Stimulated activated CD4-positive, alpha-beta T cell treated with anti-CD3 and anti-CD28 coated beads, TNF-alpha, amount 100 ng/mL, for 1 hour (primary cell): ENCODE measurements at places on chromosomes 7 and 10.

DNA sequence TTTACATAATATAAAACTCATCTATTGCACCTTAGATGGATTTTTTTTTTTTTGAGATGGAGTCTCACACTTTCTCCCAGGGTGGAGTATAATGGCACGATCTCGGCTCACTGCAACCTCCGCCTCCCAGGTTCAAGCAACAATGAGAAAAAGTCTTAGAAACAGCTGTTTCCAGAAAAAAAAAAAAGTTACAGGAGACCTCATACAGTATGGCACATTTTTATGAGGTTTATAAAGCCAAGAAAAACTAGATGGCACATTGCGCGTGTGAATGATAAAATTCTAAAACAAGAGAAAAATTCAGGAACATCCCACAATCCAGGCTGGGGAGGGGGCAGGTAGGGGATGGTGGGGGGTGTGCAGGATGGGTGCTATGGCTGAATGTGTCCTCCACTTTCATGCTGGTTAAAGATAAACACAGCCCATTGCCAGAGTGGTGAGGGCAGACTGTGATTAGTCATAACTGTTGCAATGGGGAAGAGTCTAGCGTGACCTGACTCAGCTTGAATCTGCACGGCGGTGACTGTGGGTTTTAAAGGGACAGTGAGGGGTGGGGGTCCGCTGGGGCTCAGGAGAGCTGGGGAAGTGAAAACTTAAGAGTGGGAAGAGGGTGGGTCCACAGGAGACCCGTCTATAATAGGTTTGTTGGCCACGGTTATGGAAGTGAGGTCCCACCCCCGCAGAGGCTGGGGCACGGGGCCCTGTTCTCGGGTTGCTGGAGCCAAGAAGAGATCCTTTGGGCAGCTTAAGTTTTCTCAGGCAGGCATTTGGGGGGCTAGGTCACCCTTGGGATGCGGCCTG, 11.9 kb upstream of the LRRC27 start:
- DNase-seq = no peak

DNA sequence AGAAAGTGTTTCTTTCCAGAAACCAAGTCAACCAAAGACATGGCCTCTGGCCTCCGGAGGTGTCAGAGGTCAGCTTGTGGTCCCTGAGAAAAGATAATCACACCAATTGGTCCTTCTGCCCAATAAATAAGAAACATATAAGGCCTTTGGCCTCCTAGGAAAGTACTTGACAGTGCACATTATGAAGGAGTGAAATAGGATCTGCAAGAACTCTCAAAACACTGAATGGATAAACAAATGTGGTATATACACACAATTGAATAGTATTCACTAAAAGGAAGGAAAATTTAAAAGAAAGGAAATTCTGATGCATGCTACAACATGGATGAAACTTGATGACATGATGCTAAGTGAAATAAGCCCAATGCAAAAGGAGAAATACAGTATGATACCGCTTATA, 35.4 kb upstream of the NRF1 start:
- DNase-seq = no peak

GRCh38 chr7:150329331-150330120, 6.2 kb upstream of the ACTR3C start:
- DNase-seq = no peak

DNA sequence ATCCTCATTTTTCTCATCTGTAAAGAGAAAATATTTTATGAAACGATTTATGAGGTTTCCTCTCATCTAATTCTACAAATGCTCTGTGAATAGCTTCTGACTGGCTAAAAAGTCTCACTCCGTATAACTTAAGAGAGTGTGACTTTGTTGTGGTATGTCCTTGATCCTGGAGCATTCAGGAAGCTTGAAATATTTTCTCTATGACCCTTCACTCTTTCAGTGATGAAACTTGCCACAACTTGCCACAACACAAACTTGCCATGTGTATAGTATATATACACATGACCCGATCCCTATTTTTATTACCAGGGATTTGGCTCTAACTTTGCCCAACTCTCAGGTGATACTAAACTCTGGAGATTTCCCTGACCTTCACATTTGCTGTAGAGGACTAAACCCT, 74.1 kb downstream of the TES start:
- DNase-seq = no peak

DNA sequence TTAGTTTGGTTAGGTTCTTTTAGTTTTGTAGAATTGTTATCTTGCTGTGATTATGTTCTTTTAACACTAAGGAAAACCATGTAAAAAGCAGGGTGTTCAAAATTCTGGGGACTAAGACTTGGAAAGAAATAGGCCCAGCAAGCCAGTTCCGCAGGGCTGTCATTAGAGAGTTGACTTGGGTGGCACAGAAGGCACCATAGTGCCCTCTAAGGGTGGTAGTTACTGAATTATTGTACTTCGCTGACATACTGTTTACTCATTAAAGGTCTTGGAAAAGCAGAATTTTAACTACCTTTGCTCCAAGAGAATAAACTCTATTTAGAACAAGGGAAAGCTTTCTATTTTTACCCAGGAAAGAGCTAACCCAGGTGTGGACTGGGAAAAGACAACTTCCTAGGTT, 86.5 kb downstream of the OTUD1 start:
- no peak for DNase-seq

DNA sequence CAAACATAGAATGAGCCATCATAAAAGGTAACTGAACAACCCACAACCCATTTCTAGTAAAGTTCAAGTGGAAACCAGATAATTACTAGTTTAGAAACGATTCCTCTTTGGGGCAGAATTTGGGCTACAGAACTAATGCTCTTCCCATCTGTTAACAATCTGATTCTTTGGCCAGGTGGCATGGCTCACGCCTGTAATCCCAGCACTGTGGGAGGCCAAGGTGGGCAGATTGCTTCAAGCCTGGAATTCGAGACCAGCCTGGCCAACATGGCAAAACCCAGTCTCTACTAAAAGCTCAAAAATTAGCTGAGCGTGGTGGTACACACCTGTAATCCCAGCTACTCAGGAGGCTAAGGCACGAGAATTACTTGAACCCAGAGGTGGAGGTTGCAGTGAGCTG, 18.5 kb downstream of the CYP51A1 start:
- no peak for DNase-seq

DNA sequence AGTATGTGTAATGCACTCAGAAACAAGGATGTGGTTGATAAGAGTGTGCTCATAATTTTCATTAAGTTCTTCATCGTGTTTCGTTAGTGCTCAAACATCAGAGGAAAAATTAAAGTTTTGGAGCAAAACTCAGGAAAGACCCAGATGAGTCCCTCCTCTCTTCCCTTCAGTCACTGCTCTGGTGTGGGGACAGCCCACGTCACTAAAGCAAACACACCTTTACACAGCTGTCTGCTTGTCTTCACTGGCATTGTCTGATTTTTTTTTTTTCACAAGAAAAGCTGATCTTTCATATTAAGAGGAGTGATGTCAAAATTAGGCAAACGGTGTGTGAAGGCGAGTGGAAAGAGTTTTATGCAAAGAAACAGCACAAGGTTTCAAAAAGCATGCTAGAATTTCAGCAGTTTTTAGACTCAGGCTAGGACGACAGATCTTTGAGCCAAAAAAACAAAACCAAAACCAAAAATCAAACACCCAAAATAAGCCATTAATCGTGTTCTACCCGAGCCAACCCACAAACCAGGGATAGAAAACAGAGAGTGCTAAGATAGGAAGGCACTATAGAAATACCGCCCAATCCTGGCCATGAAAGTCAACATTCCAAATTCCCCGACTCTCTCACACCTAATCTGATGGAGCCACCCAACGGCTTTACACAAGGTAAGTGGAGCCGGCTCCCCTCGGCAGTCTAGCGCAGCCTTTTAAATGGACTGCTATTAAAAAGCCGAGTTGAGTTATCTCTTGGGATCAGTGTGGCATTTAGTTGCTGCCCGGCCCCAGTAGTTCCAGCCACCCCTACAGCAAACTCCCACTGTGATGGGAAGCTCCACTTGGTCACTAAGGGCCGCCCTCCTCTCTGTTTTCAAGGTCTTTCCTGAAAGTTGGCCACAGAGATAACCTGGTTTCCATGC, 27.9 kb upstream of the GATA3 start:
- no peak for DNase-seq

DNA sequence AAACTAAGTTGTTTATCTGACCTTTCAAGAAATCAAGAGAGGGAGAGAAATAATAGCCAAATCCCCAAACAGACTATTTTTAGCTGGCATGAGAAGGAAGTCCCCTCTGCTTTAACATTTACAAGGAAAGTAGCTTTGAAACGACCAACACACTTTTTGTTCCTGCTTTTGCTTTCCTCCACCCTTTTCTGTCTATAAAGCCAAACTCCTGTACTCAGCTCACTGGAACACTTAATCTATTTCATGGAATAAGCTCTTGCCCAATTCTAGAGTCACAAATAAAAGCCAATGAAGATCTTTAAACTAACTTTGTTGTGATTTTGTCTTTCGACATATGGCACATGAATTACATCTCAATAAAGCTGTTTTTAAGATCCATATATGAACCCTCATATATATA, 86.8 kb upstream of the CCDC71L start:
- no peak for DNase-seq

DNA sequence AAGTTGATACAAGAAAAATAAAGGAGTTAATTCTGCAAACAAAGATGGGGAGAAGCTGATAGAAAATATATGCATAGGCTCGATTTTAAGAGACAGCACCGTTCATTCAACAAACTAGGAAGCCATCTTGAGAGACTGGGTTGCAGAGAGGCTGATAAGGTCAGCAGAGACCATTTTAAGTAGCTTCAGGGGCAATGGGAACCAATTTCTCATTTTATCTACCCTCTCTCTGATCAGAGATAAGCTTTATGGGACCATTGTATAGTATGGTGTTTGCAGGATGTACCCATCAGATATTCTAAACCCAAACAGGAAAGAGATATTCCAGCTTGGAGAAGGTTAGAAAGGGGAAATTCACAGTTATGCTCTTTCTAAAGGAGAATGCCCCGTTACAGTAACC, 499.5 kb downstream of the SORCS3 start:
- DNase-seq = no peak

DNA sequence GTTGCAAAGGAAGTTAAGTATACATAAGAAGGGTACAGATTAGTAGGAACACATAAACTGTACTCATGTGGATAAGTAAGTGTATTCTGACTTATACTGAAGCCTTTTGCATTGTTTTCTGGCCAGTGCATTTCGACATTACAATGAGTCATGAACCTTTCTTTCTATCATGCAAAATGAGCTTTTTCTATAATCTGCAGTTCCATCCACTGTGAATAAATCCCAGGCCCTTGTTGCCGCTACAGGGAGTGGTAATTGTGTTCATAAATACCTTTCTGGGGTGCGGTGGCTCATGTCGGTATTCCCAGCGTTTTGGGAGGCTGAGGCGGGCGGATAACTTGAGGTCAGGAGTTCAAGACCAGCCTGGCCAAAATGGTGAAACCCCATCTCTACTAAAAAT, 858.3 kb downstream of the GRM8 start:
- no peak for DNase-seq

DNA sequence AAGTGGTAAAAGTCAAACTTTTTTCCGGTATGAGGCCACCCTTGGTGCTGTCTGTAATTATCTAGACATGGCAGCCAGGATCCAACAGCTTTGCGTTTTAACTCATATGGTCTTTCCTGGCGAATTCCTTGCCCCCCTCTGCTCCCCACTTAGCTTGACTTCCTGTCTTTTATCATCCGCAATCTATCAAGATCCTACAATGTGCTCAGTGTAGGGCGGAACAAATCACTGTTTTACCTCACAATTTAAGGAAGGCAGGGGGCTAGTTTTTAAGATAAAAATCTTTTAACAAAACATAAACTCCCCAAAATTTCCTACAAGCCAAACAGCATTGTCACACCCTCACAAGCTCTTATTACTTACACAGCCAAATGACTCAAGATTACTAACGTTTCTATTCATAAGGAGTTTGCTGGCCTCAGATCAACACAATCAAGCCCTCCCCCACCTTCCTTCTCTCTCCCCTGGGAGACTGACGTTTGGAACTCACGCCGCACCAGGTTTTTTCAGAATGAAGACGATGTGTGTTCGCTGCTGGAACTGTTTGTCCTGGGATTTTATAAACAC, 1.3 kb upstream of the CDK14 start:
- DNase-seq = no peak

GRCh38 chr10:58237014-58237834, 30.5 kb downstream of the IPMK start:
- DNase-seq = no peak

DNA sequence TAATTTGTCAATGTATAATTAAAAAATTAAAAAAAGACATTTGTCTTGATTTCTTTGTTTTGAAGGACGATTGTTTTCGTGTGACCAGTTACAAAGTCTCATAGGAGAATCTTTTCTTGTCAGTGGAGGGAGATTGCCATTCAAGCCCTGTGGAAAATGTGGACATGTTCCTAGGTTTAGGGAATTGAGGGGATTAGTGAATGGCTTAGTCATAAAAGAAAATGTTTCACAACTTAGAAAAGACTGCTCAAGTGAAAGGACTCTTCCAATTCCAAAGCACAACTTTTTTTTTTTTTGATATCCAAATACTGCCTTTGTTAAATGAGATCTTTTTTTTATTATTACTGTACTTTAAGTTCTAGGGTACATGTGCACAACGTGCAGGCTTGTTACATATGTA, 140.7 kb upstream of the HABP2 start:
- DNase-seq = no peak

DNA sequence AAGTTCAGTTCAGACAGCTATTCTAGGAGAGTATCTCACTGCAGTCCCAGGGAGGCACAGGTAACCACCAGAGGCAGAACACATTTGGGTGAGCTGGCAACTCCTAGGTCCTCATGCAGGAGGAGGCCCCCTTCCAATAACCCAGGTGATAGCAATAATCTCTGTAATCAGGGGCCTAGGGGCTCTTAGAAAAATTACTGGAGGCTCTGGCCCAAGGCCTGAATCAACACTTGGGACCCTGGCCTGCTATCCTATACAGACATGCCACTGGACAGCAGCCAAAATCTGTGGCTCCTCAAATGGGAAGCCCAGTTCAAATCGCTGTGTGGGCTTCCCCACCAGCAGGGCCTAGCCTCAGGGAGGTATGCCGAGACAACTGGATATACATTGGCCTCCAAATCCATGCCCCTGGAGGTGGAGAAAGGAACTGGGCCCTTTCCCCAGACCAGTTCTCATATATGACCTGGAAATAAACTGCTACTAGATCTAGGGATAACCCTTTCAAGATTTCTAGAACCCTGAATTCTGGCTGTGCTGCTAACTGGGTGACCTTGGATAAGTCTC, 1.6 kb downstream of the AVPI1 start:
- DNase-seq = no peak
